ENCODE measurements at places on chromosomes 4 and X.

DNA sequence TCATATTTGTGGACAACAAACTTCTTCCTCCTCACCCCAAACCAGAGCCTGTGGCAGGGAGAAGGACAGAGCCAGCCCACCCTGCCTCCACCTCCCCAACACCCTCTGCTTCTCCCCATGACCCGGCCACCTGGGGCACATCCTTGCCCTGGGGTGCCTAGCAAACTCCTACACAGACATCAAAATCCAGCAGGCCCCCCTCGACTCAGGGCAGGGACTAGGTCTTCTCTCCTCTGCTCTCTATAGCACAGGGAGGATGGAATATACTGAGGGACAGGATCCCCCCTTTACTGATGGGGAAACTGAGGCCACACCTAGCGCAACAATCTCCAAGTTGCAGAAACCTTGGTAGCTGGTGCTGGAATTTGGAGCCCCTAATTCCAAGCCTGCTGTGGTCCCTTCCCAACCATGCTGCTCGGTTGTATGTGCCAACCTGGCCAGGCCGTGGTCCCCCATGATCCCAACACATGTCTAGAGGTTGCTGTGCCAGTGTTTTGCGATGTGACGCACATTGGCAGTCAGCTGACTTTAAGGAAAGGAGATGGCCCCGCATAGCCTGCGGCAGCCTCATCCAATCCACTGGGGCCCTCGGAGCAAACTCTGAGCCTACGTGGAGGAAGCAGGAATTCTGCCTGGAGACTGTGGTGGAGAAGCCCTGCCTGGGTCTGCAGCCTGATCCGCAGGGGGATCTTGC, 53.9 kb upstream of the ADRA2C start:
- no peak for DNase-seq

GRCh38 chr4:83413676-83414075, 41.9 kb downstream of the HELQ start:
- DNase-seq = no peak

DNA sequence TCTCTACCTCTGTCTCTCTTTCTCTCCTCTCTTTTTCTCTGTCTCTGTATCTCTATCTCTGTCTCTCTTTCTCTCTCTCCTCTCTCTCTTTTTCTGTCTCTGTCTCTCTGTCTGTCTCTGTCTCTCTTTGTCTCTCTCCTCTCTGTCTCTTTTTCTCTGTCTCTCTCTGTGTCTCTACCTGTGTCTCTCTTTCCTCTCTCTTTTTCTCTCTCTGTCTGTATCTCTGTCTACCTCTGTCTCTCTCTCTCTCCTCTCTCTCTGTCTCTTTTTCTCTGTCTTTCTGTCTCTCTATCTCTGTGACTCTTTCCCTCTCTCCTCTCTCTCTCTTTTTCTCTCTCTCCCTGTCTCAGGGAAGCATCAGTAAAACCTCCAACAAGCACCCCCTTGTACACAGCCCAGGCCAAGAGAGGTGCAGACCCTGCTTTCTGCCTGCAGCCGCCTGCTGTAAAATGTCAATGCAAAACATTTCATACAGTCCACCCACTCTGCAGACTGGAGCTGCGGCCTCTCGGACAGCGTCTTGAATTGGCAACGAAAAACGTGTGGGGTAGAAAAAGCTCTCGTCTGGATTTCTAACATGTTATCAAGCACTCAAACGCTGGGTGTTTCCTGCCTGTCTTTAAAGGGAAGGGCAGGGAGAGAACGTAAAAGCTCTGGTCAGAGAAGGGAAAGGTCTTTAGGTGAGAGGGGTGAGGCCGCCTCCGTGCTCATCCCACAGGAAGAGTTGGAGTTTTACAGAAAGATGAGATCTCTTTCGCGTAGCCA, 3.7 kb upstream of the SHOX start:
- peak; percentile 44 for DNase-seq

DNA sequence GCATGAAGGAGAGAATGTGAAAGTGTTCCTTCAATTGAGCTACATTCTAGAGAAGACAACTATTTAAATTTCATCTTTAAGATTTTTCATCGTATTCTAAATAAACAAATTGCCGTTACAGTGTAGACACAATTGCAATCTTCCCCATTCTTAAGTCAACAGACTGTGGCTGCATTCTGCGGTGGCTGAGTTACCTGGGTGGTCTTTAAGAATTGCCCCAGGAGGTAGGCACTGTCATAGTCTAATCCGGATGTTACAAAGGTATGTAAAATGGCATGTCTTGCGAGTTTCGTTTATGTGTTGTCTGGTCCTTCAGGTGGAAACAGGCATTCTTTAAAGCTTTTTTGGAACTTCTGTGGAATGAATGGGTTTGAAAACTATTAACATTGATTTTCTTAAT, 586.1 kb upstream of the PITX2 start:
- DNase-seq = no peak

- no peak for DNase-seq
Measured at GRCh38 chr4:7204656-7205387, 12.5 kb downstream of the SORCS2 start.

DNA sequence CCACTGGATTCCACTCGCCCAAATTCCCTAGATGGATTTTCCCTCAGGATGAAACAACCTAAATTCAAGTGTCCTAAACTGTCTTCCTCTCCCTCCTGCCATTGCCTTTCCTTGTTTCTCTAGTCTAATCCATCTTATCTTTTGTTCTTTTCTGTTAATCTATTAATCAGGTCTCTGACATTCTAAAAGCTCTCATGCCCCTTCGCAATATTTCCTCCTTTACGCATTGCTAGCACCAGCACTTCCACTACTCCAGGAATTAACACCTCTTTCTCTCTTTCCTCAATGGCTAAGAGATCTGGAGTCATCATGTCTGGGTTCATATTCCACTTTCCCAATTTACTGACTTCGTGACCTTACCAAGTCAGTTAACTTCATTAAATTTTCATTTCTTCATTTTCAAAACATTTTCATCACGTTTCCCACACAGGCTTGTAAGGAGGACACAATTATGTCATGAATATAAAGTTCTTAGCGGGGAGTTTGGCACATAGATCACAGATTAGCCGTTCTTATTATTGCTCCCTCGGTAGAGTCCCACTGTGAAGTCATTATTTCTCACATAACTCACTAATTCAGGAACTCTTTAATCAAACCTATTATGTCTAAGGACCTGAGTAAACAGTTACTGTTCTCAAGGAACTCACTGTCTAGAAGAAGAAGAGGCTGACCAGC, 45.3 kb downstream of the FAT4 start:
- no peak for DNase-seq

GRCh38 chr4:168535689-168536088, 38.8 kb downstream of the PALLD start:
- DNase-seq = no peak

DNA sequence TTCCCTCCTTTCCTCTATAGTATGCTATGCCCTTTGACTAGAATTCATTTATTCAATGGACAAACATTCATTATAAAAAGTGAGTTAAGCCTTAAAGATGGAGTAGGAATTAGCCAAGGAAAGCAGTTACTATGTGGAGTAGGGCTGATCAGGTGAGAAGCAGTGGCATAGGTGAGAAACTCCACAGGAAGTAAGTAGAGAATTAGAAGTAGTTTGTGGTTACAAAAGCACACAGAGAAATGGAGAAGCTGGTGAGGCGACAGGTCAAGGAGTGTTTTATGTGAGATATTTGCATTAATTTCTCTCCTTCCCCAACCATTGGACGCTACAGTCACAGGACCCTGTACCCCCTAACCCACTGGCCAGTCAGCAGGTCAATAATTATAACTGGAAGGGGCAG, 30.6 kb downstream of the SETD7 start:
- DNase-seq = no peak

GRCh38 chrX:46754586-46755061, 4.3 kb downstream of the SLC9A7 start:
- no peak for DNase-seq

DNA sequence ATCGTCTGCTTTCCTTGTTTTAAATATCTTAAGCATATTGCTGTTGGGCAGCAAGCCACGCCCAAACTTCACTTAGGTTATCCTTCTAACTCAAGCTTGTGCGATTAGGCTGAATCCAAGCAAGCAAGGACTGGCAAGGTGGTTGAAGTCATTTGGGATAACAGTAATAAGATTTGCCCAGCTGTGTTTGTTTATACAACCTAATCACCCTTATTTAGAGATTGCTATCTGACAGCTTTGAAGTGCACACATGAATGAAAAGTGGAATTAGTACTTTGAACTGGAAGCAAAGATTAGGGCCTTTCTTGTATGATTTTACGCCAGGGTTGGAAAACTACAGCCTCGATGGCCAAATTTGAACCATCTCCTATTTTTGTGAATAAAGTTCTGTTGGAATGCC, 182.1 kb downstream of the ASB9 start:
- DNase-seq = no peak

- DNase-seq = peak; percentile 23
Measured at GRCh38 chrX:153411255-153411987, at the start of gene ZFP92. ZFP92 (plus strand) TSS chrX:153411472; CDS start chrX:153418323, 6,851 bp downstream.

- no peak for DNase-seq
Measured at GRCh38 chr4:128560754-128561495, 248.6 kb upstream of the JADE1 start.

DNA sequence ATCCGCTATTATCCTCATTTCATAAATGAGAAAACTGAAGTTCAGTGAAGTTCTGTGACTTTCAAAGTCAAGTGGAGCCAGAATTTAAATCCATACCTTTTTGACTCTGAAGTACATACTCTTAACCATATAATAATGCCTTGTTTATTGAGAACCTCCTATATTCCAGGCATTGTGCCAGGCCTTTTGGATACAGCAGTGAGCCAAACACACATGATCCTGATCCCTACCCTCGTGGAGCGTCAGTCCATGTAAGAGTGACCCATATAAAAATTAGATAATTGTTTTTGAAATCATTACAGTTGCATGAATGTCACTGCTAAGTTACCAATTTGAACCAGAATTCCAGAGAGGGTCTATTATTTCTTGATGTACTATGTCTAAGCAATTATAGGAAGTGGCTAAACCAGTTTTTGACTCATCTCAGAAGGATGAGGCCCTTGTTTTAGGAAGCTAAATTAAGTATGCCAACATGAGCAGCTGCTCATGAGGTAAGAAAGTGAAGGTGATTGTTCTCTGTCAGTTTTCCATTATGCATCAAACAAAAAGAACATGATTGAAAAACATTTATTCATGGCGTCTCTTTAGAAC, 289.5 kb downstream of the GLUD2 start:
- no peak for DNase-seq

GRCh38 chr4:158129694-158130093, 43.1 kb downstream of the GASK1B start:
- DNase-seq = no peak

DNA sequence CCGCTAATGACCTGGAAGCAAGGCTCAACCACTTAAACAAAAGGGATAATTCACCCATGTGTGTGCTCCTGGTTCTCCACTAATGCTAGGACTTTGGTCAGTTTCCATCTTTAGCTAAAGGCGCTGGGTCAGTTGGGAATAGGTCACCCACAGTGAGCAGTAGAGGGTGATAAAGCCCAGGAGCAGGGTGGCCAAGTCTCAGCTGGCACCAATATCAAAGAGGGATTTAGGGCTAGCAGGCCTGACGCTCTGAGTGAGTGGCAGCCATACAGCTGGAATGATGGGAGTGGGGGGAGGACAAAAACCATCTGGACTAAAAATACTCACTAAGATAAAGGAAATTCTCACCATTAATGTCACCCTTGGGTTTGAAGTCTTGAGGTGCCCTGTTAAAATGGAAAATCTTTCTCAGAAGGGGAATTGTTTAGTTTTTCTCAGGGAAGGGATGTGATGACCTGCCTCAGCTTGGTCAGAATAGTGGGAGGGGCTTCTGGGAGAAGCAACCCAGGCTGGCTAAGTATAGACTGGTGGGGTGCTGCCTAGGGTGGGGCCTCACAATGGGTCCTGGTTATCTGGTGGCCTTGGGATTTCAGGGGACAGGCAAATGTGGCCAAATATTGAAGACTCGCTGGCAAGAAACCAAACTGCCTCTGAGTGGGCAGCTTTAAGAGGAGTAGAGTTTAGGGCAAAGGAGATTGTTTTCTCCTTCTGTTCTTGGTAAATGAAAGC, 47.1 kb downstream of the TSC22D3 start:
- DNase-seq = no peak

DNA sequence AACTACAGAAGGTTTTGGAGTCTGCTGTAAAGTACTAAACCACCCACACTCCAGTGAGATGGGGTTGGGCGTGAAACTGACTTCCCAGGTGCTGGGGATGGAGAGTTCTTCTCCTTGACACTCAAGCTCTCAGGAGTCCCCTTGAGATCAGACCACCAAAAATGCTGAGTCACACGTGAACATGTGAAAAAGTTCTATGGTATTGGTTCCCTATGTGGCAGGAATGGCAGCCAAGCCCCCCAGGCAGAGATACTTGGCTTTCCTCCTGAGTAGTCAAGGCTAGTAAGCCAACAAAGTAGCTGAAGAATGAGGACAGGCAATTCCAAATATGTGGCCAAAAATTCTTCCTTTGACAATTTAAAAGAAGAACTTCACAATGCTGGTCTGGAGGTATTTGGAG, 222.0 kb upstream of the ADAMTS3 start:
- DNase-seq = no peak

DNA sequence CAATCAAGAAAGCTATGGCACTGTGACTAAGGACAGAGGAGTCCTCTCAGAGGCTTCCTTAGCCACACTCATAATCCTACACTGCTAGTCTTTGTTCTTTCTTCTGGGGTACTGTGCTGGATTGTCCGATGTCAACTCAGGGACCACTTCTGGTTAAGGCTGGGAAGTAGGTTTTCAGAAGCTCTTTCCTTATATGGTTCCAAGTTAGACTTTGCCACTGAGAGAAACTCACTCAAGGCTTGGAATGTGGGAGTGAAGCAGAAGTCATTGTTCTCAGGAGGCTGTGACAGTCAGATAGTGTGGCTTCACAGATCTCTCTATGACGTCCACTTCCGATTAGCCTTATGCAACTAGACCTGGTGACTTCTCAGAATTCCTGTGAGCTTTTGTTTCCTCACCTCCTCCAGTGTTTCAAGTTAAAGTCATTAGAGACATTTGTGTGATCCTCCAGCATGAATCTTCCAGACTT, 317.3 kb upstream of the F9 start:
- DNase-seq = no peak

DNA sequence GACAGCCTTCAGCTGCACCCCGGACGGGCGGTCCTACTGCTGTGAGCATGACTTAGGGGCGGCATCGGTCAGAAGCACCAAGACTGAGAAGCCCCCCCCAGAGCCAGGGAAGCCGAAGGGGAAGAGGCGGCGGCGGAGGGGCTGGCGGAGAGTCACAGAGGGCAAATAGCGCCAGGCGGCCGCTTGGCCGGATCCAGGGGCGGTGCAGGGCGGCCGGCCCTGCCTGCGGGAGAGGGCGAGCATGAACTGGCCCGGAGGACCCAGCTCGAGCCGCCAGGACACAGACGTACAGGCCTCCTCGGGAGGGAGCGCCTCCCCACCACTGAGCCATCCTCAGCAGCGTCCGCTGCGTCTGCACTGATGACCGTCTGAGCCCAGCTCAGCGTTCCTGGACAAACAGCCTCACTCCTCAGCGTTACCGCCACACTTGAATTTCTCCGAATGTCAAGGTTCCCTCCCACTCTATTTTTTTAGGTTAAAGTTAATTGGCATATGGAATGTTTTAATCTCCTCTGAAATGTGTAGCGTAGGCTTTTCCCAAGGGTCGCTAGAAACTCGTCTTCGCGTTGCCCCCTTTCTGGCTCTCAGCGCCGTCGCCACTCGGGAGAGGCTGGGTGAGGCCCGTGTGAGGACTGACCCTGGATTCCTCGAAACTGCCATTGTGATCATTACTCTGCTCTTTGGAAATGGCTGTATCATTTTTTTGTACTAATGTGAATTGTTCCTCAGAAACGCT, 29.9 kb downstream of the NELFA start:
- DNase-seq = no peak
